Stimulated activated CD4-positive, alpha-beta T cell treated with anti-CD3 and anti-CD28 coated beads, Interleukin-2, amount 100 ng/mL, for 24 hours (primary cell): ENCODE measurements at places on chromosomes 11 and 22.

DNA sequence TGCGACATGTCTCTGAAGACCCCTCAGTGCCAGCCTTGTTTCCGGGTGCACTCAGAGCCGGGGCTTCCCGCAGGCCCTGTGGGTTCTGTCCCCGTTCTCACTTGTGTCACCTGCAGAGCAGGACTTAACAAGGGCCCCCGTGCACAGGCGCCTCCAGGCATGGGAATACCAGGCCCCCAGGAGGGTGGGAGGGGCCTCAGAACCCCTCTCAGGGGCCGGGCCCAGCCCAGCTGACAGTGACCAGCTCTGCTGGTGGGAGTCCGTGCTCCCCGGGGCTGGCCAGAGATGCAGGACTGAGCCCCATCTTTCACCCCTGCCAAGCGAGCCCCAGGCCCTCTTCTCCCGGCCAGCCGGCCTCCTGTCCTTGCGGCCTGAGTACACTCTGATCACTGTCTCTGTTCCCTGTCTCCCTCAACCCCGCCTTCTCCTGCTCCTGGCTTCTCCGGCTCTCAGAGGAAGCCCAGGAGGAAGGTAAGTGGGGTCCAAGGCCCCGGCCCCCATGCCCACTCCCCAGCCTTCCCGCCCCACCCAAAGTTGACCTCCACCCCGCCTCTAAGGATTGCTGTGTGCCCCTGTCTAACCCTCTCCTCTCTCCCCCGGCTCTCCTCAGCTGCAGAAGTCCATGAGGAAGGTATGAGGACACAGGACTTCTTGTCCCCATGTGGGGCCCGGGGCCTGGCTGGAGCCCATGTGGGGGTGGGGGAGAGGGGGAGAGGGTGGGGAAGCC, 5.3 kb downstream of the TNNT3 start:
- DNase-seq, result no peak

DNA sequence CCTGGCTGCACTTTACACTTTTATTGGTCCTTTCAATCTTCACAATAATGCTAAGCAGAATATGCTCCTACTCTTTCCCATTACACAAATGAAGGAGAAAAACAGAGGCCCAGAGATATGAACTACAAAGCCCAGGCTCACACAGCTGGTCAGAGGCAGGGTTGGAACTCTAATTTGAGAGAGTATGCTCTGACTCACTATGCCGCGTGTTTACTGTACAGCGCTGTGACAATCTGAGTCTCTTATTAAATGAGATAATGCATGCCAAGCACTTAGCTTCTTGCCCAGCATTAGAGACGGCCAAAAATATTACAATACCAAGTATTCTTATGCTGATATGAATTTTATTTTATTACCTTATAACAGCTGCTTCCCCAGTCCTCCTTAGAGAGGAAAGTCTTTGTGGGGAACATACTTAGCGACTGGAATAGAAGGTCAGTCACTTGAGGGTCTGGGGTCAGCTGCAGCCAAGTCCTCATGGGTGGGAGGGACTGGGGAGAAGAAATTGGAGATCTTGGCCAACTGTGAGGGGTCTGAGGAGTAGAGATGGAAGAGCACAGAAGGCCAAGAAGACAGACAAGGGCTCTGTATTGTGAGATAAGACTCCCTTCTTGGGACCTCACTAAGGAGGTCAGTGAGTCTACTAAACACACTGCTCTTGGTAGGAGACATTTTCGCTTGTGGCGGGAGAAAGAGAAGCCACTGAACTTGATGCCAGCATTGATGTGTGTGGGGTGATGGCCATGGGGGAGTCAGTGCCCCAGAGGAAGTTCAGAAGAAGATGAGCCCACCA, 150.8 kb upstream of the TIMP3 start:
- no peak for DNase-seq

DNA sequence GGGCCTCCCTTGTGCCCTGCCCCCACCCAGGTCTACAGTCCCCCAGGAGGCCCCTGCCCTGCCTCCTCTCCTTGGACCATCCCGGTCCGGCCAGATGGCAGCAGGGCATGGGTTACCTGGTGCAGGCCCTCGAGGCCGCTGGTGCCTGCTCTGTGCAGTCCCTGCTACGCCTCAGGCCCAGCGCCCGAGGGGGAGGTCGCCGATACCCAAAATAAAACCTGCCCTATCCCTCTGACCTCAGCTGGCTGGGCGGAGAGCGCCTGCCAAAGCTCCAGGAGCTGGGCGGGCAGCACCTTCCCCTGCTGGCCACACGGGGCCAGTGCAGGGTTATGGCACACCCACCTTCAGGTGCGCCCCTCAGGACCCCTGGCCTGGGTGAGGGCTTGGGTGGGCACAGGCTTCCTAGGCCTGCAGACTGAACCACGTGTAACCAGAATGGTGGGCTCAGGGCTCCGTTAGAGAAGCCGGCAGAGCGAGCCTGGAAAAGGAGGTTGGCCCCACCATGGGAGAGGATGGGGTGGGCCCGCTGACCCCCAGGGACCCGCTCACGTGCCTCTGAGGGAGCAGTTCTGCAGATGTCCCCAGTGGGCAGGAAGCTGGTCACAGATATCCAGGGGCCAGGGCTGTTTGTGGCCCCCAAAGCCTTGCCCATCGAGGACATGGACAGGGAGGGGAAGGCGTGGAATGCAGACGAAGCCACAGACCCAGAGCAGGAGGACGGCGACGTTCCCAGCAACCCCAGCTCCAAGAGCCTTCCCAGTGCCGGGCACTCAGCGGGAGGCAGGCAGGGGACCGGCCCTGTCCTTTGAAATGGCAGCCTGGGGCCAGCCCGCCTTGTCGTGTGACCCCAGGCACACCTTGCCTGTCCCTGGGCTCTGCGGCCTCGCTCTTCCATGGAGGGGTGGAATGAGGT, 1.7 kb upstream of the TNNT3 start:
- no peak for DNase-seq

GRCh38 chr11:35347921-35348331, 71.4 kb downstream of the SLC1A2 start:
- no peak for DNase-seq

DNA sequence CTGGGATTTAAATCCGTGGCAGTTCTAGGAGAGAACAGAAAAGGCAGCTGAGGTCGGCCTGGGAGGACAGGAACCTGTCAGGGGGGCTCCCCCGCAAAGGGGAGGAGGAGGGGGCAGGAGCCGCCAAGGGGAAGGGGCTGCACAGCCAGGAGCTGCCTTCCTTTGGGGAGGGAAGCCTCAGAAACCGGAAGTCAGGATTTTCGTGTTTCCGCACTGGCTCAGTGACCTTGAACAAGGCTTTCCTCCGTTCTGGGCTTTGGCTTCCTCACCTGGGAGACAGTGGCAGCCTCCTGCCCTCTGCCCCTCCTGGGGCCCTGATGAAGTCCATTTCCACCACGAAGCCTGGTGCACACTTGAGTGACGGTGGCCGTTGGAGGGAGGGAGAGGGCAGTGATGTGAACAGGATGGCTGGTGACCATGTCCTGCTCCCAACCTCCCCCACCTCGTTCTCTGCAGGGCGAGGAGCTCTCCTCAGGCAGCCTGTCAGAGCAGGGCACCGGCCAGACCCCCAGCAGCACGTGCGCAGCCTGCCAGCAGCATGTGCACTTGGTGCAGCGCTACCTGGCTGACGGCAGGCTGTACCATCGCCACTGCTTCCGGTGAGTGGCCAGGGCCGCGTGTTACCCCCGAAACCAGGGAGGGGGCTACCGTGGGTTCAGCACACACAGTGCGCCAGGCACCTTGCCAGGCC, 12.6 kb downstream of the MICALL1 start:
- no peak for DNase-seq

GRCh38 chr11:2466869-2467694, 22.3 kb downstream of the KCNQ1 start:
- DNase-seq, result peak; percentile 49

- DNase-seq, result no peak
Measured at GRCh38 chr22:42380769-42381551, 51.2 kb downstream of the NFAM1 start.

- no peak for DNase-seq
Measured at GRCh38 chr11:6623391-6624363, 4.5 kb upstream of the TPP1 start.

DNA sequence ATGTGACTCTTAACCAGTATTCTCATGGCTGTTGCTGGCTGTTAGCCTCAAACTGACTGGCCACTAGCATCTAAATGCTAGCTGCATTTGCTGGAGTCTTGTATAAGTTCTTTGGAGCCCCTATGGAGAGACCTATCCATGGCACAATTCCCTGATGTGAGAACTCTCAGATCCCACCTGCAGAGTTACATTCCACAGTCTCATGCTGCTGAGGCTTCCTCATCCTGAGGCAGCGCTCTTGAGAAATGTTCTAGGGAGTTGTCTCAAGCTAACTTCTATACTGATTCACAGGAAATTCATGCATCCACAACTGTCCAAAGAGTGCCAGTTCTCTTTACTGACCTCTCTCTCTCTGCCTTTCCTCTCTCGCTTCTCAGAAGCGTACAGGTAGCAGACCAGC, 218.0 kb upstream of the PITPNB start:
- DNase-seq, result no peak

DNA sequence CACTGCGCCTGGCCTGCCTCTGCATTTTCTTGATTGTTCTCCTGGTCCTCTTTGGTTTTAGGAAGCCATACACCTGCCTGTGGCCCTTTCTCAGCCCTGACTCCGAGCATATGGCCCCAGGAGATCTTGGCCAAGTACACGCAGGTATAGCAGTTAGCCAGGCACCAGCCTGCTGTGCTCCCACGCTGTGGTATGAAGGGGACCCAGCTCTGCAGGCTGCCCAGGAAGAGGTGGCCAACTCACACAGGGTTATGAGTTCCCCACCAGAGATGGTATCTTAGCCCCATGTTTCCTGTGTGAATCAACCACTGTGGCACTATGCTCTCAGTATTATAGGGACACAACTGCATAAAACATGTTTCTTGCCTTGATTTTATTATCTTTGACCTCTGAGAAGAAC, 31.1 kb downstream of the SGSM3 start:
- DNase-seq, result peak; percentile 54

- no peak for DNase-seq
Measured at GRCh38 chr22:44537467-44537866, 39.4 kb upstream of the RTL6 start.

DNA sequence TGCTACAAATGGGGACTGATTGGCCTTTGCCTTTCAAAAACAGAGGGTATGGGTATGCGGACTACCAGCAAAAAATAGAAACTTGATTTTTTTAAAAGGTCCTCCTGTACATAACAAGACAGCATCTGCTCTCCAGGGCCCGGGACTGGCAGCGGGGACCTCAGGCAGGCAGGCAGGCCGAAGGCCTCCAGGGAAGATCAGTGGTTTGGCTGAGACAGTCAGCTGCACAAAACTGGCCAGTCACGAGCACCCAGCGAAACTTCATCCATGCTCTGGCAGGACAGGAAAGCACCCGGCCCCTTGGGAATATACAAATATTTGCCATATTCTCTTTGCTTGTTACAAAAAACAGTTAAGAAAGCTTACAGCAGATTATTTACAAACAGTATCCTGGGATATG, 11.0 kb downstream of the RPL27A start:
- no peak for DNase-seq

GRCh38 chr22:48415520-48415919, 1412.2 kb downstream of the BRD1 start:
- no peak for DNase-seq

DNA sequence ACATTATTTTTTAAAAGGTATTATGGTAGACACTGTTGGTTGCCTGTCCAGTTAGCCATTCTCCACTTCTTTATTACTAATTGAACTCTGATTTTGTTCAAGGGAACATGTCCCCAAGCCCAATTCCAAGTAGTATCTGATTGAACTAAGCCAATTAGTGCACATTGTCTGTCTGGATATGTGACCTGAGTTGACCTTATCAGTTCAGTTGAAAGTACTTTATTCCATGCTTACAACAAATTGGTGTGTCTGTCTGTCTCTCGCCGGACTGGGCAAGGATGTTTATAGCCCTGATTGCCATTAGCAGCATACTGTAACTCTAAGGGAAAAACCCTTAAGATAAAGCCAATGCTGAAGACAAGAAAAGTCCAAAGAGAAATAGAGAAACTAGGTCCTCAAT, 85.6 kb downstream of the INTS4 start:
- no peak for DNase-seq

DNA sequence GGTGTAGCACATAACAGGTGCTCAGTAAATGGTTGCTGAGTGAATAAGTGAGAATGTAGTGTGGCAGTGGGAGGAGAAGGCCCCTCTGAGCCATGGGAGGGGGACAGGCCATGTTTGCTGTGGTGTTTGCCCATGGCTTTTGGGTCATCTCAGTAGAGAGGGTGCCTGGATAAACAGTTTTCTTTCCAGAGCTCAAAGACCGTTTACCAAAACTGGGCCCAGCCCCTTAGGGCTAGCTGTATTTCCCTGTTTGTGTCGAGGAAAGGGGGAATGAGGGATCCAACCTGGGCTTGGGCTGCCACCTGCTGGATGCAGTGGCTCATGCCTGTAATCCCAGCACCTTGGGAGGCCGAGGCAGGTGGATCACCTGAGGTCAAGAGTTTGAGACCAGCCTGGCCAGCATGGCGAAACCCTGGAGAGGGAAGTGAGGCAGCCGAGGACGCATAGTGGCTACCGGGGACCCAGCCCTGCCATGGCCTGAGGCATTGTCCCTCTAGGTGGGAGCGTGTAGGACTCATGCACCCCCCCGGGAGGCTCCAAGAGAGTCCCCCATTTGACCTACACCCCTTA, 8.7 kb upstream of the LTO1 start:
- no peak for DNase-seq

- DNase-seq, result no peak
Measured at GRCh38 chr11:117725048-117725734, 71.8 kb downstream of the DSCAML1 start.

- DNase-seq, result no peak
Measured at GRCh38 chr11:10663990-10664389, 29.6 kb downstream of the IRAG1 start.

DNA sequence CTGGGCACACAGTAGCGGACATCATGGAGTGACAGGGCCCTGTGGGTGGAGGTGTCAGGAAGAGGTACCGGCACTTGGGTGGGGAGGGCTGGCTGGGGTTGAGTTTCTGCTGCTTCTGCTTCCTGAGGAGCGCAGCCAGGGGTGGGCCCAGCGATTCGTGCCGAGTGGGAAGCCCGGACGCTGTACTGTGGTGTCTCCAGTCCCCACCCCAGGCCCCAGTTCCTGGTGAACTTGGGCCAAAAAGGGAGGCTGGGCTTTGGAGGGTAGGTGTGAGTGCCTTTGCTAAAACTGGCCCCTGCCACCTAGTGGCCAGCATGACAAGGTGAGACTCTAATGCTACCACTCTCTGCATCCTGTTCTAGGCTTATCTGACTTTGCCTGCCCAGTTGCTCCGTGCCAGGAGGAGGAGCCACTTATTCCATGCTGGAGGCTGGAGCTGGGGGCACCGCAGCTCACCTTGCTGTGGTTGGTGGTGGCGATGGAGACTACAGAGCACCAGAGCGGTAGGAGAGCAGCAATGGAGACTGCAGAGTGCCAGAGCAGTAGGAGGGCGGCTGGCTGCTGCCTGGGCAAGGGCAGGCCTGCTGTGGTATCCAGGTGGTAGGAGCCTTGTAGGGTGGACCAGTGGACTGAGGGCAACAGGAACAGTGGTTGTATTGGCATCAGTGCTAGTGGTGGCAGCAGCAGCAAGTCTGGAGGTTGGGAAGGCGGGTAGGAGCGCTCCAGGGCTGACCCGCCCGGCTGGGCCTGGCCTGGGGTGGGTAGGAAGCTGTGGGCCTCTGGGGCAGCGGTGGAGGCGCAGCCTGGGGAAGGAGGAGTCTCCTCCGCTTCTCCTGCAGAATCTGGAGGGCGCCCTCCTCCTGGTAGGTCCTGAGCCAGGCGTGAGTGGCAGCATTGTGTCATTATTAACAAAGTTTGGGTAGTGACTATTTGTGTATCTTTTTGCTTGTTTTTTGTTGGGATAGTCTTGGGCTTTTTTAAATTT, 2.2 kb upstream of the RFPL2 start:
- DNase-seq, result peak; percentile 44
